ENCODE measurements at places on chromosomes 13 and 19.
A peak's percentile ranks its signal among the peaks of the same experiment; 100 is the strongest.

- DNase-seq = no peak
These were observed 731 bp downstream of the ZNF558 start for GRCh38 chr19:8831373-8831772.

DNA sequence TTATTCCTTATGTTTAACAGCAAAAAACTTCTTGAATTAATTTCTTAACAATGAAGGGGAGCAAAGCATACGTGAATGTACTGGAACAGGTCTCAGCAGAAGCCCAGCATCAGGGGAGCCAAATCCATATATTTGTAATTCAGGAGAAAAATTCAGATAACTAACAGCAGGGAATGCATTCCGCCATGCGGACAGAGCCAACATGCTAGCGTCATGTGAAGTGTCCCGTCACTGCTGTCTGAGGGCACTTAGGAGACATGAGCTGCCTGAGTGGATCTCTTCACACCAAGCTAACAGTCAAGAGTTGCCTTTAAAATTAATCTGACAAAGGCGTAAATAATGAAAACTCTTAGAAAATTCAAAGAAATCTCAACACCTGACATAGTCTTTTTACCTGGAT lies 6.4 kb downstream of the AMER2 start:
- DNase-seq = no peak

- peak; percentile 89 for DNase-seq
These were observed 22.1 kb downstream of the ARID3A start for GRCh38 chr19:947707-948539.

GRCh38 chr19:4503132-4503824 lies 15.0 kb downstream of the PLIN4 start:
- DNase-seq = no peak

DNA sequence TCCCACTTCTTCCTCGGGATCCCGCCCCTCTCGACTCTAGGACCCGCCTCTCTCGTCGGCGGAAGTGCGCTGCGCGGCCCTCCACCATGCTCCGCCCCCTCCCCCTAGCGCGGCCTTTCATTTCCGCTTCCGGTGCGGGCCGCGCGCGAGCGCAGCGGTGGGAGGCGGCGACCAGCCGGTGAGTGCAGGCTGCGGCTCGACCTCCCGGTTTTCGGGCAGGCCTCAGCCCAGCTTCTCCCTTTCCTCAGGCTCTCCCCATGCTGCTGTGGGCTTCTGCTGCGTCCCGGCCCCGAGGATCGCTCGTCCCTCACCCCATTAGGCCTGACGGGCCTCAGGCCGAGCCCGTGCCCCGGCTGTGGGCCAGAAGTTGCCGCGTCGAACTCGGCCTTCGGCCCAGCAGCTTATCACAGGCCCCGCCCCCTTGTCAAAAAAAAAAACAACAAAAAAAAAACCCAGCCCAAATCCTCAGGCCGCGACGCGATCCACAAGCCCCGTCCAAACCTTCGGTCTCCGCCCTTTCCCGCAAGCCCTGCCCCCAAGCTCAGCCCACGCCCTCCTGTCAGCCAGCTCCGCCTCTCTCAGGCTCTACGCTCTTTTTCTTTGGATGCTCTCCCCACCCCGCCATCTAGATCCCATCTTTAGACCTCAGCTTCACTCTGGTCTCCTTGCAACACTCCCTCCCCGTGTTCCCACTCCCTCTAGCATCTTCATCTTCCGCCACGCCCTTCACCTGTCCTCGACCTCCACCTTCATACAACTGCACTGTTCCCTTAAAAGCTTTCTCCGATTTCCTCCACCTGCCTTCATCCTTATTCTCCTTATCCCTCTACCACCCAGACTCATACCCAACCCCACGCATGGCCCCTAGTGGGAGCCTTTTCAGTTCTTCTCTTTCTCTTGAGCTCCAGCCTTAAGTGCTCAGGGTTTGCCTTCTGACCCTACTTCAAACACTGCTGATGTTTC lies at the start of gene CLASRP:
Gene CLASRP (plus strand): TSS at position 115 of the 963 bp plus-strand sequence. CDS start 1,168 bp downstream, outside the sequence.
- peak; percentile 88 for DNase-seq
